Activated naive CD4-positive, alpha-beta T cell (primary cell): ENCODE measurements at places on chromosomes 6 and 20.

DNA sequence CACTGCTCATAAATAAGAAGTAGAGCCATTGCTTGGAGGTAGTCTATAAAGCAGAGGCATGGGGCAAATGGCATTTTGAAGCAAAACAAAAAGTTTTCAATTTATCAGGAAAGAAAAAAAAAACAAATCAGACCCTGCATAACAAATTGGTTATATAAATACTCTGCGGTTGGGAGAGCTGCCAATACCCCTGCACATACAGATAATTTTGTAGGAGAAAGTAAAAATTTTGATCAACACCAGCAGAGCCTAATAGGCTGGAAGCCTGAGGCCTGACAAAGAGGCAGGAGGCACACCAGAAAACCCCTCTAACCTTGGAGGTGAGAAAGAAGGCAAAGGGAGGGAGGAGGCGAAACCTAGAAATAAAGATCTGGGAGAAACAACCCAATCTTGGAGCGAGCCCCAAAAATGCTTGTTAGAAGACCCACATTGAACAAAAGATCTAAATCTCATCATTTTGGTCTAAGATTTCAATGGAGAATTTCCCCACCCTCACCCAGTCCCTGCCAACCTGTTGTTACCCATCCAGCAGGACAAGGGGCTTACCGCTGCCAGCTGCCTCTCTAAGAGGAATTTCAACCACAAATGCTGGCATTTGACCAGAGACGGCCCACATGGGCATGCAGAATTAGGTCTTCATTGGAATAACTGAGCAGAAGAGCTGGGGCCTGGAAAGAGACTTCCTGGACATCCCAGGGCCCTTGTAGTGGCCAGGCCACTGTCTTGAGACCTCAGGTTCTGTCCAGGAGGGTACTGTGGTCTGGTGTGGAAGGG lies 28.4 kb downstream of the FOXA2 start:
- DNase-seq = no peak

GRCh38 chr6:20335872-20336271 lies 65.8 kb upstream of the E2F3 start:
- DNase-seq = no peak

- no peak for DNase-seq
Observed at GRCh38 chr20:39503902-39504709, 542.0 kb downstream of the DHX35 start.

- DNase-seq = no peak
Observed at GRCh38 chr6:4297348-4297747, 162.0 kb upstream of the ECI2 start.

DNA sequence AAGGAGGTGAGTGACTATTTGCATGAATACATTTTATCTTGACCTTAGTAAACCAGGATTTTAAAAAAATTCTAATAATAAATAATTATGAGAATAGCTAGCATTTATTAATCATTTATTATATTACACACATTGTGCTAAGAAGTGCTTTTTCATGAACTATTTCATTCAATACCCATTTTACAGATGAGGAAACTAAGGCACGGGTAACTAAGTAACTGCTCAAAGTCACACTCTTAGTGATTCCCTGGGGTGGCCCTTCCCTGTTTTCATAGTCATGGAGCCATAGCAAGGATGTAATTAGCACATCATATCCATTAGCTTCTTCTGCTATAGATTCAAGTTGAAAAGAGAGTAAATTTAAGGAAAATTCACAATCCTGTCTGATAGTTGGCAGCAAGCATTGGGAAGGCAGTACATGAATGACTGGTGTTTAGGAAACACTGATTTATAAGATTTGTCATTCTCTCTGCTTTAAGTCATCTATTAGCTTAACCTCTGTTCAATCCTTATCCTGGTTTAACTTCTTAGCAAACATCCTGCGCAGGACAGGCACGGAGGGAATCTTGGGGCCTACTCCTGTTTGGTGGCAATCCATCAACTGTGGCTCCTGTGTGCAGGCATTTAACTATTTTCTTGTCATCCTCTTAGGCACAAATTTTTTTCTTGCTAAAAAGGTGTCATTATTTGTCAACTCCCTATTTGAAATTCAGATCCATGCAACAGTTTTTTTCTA lies 68.3 kb downstream of the RIN2 start:
- no peak for DNase-seq

GRCh38 chr6:161802231-161802630 lies 528.4 kb upstream of the AGPAT4 start:
- no peak for DNase-seq

DNA sequence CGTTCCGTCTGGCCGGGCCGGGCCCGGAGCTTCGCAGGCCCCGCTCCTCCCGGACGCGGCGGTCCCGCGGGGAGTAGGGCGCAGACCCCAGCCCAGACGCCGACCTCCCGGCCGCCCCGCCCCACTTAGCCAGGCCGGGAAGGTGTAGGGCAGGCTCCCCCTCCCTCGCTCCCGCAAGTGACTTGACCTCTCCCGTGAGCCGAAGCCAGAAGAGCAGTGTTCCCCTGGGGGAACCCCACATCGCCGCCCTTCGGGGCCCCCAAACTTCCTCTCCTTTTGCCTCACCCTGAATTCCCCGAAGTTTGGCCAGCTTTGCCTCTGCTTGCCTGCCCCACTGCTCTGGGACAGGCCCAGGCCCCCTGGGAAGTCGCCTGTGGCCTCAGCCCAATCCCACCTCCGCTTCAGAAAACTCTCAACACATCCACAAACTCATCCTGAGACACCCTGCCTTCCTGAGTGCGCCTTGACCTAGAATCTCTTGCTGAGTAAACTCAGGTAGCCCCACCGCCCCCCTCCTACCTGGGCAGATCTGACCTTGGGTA lies 524 bp upstream of the NOL4L start:
- DNase-seq = no peak

- no peak for DNase-seq
Observed at GRCh38 chr6:60671369-60671768, 1614.7 kb downstream of the KHDRBS2 start.

DNA sequence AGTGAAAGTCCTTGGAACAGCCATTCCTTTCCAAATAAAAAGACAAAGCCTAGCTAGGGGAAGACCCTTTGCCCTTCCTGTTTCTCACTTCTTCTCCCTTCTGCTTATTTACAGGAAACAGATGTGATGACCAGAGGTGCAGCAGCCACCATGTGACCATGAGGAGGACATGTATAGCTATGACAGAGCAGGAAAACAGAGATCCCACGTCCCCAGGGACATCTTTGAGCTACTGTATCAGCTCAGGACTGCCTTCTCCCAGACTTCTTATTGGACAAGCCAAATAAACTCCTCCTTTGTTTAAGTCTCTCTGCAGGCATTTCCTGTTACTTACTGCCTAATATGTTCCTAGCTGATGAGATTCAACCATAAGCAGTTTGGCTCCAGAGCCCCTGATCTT lies 133.1 kb upstream of the MLN start:
- DNase-seq = no peak

GRCh38 chr20:36312724-36313441 lies 6.7 kb downstream of the DLGAP4 start:
- no peak for DNase-seq

- no peak for DNase-seq
Observed at GRCh38 chr20:63409066-63409833, 48.1 kb upstream of the CHRNA4 start.

- DNase-seq = no peak
Observed at GRCh38 chr6:127807806-127808517, 92.9 kb downstream of the THEMIS start.

- no peak for DNase-seq
Observed at GRCh38 chr6:22411376-22412105, 114.7 kb upstream of the PRL start.

DNA sequence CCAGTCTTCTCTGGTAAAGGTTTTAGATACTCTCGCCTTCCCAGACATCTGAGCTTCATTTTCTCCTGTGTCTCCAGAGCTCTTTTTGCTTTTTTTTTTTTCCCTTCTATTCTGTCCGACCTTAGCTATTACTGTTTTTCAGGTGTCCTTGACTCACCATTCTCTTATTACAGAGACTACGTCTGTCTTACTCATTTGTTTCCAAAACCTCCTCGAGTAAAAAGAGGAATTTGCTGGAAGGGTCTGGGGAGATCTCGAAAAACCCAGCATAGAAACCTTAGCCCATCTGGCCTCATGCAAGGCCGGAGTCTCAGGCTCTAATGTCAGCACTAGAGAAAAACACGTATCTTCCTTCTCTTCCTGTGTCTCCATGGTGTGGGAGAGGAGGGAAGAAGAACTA lies 109.2 kb upstream of the CARMIL1 start:
- DNase-seq = no peak

DNA sequence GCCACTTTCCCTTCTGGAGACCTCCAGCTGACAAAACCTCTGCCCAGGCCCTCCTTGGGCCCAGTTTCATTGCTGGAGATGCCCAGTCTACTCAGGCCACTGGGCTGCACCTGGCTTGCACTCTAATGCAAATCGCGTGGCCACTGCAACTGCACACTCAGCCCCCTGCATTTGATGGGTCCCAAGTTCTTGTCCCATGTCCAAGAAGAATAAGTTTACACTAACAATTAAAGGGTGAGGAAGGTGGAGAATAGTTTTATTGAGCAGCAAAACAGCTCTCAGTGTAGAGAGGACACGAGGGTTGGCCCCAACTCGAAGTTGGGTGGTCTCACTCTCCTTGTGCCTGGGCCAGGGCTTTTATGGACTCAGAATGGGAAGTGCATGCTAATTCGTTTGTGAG lies 31.9 kb upstream of the THEMIS start:
- no peak for DNase-seq

DNA sequence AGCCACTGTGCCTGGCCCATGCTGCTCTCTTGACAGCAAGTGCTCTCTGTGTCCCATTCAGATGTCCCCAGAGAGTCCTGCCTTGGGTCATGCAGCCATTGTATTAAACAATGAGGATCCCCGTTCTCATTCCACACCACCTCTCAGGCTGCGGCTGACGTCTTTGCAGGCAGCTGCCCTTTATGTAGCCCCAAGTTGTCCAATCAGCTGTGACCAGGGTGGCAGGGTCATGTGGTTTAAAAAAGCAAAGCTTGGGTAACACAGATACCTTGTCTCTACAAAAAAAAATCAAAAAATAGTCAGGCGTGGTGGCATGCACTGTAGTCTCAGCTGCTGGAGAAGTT lies 13.2 kb downstream of the GCNT2 start:
- no peak for DNase-seq

DNA sequence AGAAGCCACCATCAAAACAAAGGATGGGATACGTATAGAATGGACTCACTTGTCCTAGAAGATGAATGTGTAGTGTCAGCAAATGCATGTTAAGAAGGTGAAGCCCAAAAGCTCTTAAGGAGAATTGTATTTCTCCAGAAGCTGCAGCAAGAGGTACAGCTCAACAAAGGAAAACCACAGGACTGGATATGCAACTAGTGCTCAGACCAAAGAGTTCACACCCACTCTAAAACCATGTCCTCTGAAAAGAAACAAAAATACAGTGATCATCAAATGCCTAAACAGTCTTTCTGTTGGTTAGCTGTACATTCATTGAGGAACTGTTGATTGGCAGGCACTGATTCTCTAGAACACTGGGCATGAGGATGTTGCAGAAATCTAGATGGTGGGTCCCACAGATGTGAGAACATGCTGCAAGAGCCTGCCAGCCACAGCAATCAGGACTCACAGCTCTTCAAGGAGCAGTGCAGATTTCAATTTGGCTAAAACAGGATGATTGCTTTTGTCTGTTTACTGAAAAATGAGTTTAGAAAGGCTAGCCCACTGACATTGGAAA lies 94.6 kb downstream of the COL9A1 start:
- DNase-seq = no peak

DNA sequence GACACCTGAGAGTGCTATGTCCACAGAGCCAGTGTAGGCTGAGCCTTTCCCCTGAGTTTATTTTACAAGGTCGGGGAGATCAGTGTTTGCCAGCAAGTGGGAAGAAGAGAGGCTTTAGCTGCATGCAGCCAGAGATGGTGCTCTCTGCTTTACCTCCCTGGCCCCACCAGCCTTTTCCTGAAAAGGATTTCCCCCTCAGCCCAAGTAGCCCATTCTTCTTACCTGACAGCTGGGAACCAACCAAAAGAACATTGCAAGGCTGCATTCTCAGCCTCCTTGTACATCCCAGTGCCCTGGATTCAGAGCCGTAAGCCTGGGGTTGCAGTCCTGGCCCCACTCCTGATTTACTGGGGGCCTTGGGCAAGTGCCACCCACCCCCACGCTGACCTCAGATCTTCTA lies 16.9 kb downstream of the SNPH start:
- DNase-seq = no peak

- no peak for DNase-seq
Observed at GRCh38 chr6:47484616-47485015, 7.0 kb downstream of the CD2AP start.

GRCh38 chr6:154450498-154450897 lies 60.0 kb downstream of the CNKSR3 start:
- DNase-seq = no peak

- DNase-seq = no peak
Observed at GRCh38 chr6:20266851-20267608, 54.8 kb upstream of the MBOAT1 start.

DNA sequence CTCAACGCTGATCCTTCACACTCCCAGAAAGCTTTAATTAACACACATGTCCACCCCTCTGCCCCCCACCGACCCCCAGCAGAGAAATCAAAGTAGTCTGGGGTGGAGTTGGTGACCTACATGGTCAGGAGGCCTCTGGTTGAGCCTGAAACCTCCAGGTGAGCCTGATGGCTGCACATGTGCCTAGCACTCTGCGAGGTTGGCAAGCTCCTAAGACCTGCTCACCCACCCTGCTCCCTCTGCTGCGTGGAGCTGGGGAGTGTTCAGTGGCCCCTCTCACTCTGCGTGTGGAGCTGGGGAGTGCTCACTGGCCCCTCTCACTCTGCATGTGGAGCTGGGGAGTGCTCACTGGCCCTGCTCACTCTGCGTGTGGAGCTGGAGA lies 7.9 kb upstream of the YTHDF1 start:
- DNase-seq = no peak

DNA sequence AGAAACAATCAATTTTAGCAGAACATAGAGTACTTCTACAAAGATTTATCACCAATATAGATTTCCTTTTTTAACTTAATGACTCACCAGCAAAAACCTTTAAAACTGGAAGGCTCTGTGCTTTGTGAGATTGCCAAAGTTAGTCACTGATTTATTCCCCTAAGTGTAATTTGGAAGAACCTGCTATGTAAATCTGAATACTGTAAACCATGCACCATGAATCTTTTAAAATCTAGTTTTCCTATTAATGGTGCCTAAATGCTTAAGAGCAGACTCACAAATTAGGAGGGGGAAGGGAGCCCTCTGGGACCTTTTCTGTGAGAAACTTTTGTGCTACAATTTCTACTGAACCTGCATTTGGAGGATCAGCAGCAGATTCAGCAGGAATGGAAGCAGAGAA lies 57.8 kb upstream of the PNRC1 start:
- no peak for DNase-seq

DNA sequence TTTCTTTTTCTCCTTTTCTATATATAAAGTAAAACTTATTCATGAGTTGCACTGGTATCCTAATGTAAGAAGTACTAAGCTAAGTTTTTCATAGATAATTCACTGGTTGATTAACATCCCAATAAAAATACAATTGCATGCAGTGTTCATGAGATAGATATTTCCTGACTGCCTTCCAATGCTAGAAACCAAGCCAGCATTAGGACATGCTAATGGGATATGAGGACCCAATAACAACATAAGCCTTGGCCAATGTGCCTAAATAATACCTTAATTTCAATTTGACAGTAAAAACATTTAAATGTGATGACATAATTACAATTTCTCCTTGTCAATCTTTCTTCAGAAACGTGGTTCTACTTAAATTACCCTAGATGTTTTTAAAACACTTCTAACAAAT lies 152.7 kb downstream of the RNGTT start:
- DNase-seq = no peak

- no peak for DNase-seq
Observed at GRCh38 chr6:139895205-139895793, 520.9 kb upstream of the CITED2 start.

GRCh38 chr20:11918981-11919380 lies 1.3 kb downstream of the BTBD3 start:
- DNase-seq = no peak

- no peak for DNase-seq
Observed at GRCh38 chr20:25081065-25081729, 744 bp downstream of the VSX1 start.
